ENCODE measurements at places on chromosomes 16 and 17.

DNA sequence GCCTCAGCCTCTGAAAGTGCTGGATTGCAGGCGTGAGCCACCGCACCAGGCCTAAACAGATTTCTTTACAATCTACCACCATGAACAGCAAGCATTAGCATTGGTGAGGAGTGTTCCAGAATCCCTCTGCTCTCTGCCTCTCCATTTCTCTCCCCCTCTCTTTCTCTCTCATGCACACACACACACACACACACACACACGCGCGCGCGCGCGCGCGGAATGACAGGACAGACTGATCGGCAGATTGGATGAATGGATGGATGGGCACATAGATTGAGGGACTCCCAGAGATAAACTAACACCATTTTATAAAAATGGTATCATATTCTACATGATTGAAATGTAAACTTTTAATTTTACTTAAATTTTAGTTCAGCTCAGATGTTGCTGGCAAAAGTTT lies 3.3 kb downstream of the CARD14 start:
- DNase-seq = no peak

DNA sequence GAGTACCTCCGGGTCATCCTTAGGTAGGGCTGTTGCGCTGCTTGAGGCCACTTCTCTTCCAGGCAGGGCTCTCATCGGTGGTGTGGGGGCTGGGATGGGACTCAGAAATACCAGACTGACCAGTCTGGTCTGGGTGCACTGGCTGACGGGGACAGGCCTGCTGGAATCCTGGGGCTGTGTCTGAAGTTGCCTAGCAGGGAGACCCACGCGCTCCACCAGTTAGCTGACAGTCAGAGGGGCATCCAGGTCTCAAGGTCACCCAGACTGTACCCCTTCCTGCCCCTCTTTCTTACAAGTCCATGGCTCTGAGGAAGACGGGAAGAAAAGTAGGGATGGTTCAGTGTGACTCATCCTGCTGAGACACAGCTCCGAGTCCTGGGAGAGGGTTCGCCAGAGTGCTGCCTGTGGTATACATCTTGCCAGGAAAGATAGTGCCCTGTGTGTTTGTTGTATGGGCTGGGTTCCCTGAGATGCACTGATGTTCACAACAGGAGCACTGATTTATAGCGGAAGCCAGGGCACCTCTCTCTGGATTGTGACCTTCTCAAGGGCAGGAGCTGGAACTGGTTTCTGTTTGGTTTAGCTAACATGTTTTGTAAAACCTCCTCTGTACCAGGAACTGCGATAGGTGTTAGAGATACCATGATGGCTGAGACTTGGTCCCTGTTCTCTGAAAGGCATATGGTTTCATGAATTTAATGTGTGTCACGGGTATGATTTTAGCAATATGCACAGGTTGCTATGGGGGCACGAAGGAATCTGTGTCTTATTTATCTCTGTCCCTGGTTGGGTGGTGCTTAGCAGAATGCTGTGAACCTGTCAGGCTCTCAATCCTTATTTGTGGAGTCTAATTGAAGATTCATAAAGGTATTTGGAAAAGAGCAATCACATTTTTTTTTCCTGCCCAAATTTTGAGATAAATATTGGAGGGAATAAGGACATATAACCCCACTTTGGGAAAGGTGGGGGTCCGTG lies 97.5 kb downstream of the OR1D5 start:
- DNase-seq = no peak

- DNase-seq = no peak
Measured at GRCh38 chr17:29593591-29594518, 923 bp downstream of the ANKRD13B start.

DNA sequence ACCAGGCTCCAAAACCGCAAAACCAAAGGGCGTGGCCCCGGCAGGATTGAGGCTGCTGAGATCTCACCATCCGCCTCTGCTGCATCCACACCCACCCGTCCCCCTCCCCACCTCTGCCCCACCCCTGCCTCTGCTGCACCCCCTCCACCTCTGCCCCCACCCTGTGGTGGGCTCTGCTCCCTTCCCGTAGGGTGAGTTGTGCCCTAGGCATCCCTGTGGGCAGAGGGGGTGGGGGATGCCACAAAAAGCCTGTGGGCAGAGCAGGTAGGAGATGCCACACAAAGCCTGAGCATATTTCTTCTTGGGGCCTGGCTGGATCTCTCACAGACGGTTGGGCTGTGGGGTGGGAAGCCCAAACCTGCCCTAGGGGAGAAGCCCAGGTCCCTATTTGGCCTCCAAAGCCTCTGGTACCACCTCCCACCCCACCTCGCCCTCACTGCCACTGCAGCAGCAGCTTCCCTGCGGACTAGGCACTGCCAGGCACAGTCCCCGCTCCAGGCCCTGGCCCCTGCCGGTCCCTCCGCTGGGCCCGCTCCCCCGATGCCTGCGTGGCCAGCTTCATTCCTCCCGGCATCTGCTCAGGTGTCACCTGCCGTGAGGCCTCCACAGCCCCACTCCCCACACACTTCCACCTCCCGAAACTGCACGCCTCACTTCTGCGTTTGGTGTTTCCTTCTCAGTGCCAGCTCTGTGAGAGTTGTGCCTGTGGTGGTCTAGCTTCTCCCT lies 11.3 kb upstream of the PABPN1L start:
- DNase-seq = no peak

DNA sequence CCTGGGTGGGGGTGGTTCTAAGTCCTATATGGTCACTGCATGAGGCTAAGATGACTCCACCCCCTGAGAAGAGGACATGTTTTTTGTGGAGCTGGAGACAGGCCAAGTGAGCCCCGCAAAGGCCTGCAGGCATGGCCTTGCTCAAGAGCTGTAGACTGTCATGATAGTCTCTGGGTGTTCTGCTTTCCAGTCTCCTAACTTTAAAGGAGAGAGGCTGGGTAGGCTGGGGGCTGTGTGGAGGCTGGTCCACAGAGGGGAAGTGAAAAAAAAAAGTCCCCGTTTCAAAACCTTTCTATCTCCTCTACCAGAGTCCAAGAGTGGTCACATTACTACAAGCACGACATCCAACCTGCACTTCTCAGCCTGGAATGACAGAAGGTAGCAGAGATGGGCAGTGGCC lies 27.1 kb downstream of the CDRT4 start:
- no peak for DNase-seq

- no peak for DNase-seq
Measured at GRCh38 chr17:56812901-56813388, 20.8 kb downstream of the C17orf67 start.

DNA sequence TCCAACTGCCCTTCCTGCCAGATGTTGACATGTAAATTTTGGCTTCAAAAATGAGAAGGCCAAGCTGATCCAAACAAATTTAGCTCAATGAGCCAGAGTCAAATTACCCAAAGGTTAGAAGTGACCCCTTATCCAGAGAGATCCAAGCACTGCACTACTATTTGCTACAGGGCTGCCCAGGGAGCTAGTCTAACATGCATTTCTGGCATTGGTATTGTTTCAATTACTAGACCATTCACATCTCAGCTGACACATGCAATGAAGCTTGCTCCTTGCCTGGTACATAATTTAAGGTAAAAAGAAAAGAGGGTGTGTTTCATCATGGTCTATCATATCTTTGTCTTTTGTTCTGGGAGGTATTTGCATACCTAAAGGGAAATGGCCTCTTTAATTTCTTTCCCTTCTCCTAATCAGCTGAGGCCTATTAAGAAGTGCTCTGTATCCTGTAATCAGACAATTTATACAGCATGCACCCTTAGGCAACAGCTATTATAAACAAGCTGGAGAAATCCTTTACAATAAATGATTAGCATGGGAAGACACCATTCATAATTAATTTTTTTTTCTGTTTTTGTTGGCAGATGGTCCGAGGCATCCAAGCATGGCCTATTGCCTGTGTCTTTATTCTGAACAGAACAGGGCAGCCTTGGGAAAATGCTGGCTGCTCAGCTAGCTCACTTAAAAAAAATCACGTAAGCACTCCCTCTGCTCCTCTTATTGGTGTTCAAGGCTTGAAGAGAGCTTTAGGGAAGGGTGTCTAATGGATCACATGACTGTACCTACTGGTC lies 161.5 kb upstream of the SALL1 start:
- DNase-seq = no peak

- no peak for DNase-seq
Measured at GRCh38 chr16:89860747-89861304, 12.6 kb upstream of the TCF25 start.

DNA sequence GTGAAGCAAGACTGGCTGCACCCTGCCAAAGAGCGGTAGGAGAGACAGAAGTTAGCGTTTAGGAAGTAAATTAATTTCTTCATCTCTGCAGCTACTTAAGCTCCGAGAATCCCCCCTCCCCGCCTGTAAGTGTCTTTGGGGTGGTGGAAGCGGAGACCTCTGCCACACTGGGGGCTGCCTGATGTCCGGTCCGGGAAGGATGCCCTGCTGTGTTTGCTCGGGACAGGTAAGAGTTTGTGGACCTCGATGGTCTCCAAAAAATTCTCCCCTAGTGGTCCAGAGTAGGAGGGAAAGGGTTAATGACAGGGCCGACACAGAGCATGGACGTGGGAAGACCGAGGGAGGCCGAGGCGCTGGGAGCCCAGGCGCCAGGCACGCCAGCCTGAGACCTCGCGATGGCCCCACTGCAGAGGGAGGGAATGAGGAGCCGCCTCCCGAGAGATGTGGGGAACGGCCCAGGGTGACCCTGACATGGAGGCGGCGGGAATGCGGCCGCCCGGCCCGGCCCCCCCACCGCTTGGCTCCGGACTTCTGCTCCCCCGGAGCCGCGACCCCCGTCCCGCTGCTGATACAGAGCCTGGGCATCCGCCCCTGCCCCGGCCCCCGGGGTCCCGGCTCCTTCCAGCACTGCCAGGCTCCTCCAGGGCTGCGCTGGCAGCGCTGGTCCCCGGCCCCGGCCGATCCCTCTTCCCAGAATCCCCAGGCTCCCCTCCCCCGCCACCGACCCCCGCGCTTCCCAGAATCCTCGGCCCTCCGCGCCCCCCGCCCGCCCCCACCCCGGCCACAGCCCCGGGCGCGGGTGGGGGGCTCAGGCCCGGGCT lies 680 bp downstream of the ZNF629 start:
- DNase-seq = no peak

GRCh38 chr16:31833047-31833446 lies 40.6 kb upstream of the ZNF267 start:
- DNase-seq = no peak

DNA sequence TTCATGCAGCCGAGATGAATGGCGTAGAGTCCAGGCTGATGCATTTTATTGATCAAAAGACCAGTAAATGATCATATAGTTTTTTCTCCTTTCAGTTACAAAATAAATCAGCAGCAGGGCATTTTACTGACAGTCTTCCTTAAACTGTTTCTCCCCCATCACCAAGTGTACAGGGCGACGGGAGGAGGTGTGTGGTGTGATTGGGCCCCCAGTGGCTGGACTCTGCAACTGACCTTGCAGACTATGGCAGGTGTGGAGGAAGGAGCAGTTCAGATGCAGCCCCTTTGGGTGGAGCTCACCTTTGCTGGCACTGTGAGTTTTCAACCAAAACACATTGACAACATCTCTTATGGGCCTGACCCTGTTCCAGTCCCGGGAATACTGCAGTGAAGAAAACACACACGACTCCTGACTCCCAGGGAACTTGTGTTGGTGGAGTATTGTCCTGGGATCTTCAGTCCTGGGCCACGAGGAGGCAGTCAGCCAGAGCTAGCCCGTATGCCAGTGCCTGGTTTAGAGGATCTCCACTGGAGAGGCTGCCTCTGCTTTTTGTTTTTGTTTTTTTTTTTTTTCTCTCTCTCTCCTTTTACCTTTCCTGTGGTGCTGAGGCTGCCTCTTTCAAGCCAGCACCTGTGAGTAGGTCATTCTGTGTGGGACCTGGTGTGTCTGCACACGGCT lies 29.8 kb downstream of the KIAA0513 start:
- no peak for DNase-seq

DNA sequence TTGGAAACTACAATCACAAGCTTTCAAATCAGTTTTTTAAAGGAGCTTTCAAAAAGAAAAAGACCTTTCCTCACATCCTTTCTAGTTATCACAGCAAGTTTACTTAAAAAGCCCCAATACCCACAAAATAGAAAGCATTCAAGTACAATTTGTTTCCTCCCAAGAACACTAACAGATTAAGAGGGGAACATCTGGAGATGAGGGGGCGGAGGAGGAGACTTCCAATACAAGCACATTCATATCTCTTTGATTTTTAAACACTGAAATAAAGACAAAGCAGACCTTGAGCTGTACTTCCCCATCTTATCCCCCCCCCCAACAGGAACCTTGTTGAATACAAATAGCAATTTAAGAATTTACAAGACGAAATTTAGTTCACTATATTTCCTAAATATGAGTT lies 2.0 kb downstream of the YWHAE start:
- no peak for DNase-seq

GRCh38 chr16:86786338-86786737 lies 208.0 kb downstream of the FOXL1 start:
- DNase-seq = no peak
